Activated CD8-positive, alpha-beta T cell treated with anti-CD3 and anti-CD28 coated beads, Interleukin-2, amount 10 ng/mL, durations not matched to agents 7 days and 5 days (primary cell): ENCODE measurements at places on chromosomes 2 and 18. TPM values are rescaled to one million over a fixed set of nuclear protein-coding genes. Genes with fewer than 3 reads are reported as not detected.

GRCh38 chr2:45170191-45171135 is 161.2 kb upstream of the SIX2 start:
- no peak overlapping the region for H3K27ac ChIP-seq
- no peak overlapping the region for H3K4me3 ChIP-seq
- H3K4me1 ChIP-seq, result peaks cover 8% of the 10 kb centered on the region
- H3K27me3 ChIP-seq, result peaks cover 70% of the 10 kb centered on the region

GRCh38 chr2:152189622-152190495 is 14.3 kb upstream of the STAM2 start:
- no peak overlapping the region for H3K4me3 ChIP-seq
- peaks cover 10% of the 10 kb centered on the region for H3K27me3 ChIP-seq
- no peak overlapping the region for H3K27ac ChIP-seq
- DNase-seq, result peak; percentile 23
- H3K4me1 ChIP-seq, result no peaks in the 10 kb centered on the region

- H3K36me3 ChIP-seq, result peaks cover 76% of the 10 kb centered on the region
- no peaks in the 10 kb centered on the region for H3K27me3 ChIP-seq
- no peak for DNase-seq
- peaks cover 21% of the 10 kb centered on the region for H3K4me1 ChIP-seq
- peak overlapping the region; percentile 26 for H3K27ac ChIP-seq
- no peak overlapping the region for H3K4me3 ChIP-seq
Observed at GRCh38 chr2:10792001-10792634, 20.5 kb downstream of the PDIA6 start.

- H3K36me3 ChIP-seq, result no peaks in the 10 kb centered on the region
- H3K27ac ChIP-seq, result no peak overlapping the region
- peaks cover 12% of the 10 kb centered on the region for H3K4me1 ChIP-seq
- H3K27me3 ChIP-seq, result peaks cover 10% of the 10 kb centered on the region
- no peak overlapping the region for H3K4me3 ChIP-seq
Observed at GRCh38 chr2:119753041-119753929, 6.4 kb upstream of the PTPN4 start.

GRCh38 chr2:239304533-239305221 is 96.1 kb downstream of the HDAC4 start:
- peaks cover 35% of the 10 kb centered on the region for H3K4me1 ChIP-seq
- H3K36me3 ChIP-seq, result no peaks in the 10 kb centered on the region
- H3K27me3 ChIP-seq, result no peaks in the 10 kb centered on the region
- no peak for DNase-seq
- H3K27ac ChIP-seq, result no peak overlapping the region
- no peak overlapping the region for H3K4me3 ChIP-seq

DNA sequence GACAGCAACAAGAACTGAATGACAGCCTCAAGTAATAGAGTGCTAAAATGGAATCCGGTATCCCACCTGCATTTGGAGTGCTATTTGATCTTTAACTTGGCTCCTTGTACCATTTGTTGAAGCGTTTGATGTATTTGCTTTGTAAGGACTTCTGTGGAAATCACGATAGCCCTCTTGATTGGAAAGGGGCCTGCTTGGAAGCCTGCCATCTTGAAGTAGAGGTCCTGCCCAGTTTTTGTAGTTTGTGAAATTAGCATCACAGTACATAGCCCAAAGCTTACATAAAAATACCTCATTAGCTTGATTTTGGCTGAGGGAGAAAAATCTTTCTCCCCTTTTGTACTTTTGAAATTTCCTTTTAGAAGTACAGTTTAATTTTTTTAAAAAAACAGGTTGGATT is 2.7 kb downstream of the CDCA7 start:
- H3K36me3 ChIP-seq, result peaks cover 52% of the 10 kb centered on the region
- H3K4me3 ChIP-seq, result peak overlapping the region; percentile 29
- H3K27ac ChIP-seq, result no peak overlapping the region
- DNase-seq, result no peak

DNA sequence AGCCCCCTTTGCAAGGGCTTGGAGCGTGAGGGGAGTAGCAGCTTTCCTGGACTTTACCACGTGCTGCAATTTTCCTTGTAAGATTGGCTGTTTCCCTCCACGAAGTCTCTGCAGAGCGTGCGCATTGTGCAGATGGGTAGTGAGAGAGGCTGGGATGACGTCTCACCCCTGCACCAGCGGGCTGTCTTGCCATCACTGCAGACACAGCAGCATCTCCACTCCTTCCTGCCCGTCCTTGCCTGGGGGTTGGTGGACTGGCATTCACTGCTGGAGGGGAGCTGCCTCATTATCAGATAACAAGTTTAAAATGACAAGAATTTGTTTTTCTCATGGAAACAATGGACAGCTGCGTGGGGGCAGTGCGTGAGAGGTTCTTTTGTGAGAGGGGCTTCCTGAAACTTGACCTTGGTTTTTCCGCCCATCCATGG is 45.3 kb upstream of the HS6ST1 start:
- H3K4me1 ChIP-seq, result no peaks in the 10 kb centered on the region
- no peaks in the 10 kb centered on the region for H3K36me3 ChIP-seq
- DNase-seq, result no peak
- peaks cover 11% of the 10 kb centered on the region for H3K27me3 ChIP-seq
- no peak overlapping the region for H3K27ac ChIP-seq
- H3K4me3 ChIP-seq, result no peak overlapping the region

GRCh38 chr2:29921560-29921915 is at the start of gene ALK:
Gene ALK (minus strand): TSS chr2:29921586. CDS start chr2:29920659, 927 bp downstream.
- H3K4me3 ChIP-seq, result no peak within 1 kb of the TSS
- H3K36me3 ChIP-seq, result no peaks in the 10 kb centered on the region
- H3K27me3 ChIP-seq, result peaks cover 42% of the 10 kb centered on the region

GRCh38 chr2:39778233-39778632 is 825 bp downstream of the THUMPD2 start:
- peaks cover 49% of the 10 kb centered on the region for H3K4me1 ChIP-seq
- peak overlapping the region; percentile 91 for H3K27ac ChIP-seq
- no peaks in the 10 kb centered on the region for H3K27me3 ChIP-seq
- no peak for DNase-seq

Gene FAM228A
- not detected for total RNA-seq

Gene AQP12A
- not detected for total RNA-seq

Gene CELF4
- not detected for total RNA-seq

Gene FAP
- total RNA-seq, result not detected

Gene MYO7B
- 0.82 TPM for total RNA-seq
